ENCODE measurements at places on chromosomes 4 and X. TPM values are rescaled to one million over a fixed set of nuclear protein-coding genes. Genes with fewer than 3 reads are reported as not detected.

- no peak for DNase-seq
Observed at GRCh38 chr4:170801771-170802170, 712.0 kb upstream of the AADAT start.

DNA sequence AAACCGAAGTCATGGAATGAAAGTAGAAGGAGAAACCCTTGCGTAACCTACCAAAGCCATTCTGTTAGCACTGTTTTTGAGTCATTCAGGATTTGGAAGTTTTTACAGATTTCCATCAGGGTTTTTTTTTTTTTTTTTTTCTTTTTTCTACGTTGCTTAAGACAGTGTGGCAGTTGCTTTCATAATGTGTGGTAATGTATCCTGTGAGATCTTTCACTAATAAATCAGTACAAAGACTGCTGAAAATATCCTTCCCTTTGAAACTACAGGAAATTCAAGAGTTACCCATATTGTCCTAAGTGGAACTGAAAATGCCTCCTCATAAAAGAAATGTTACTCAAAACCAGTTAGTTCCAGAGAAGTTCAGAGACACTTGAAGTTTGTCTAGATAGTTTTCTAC is 137.8 kb downstream of the RAPGEF2 start:
- DNase-seq: no peak

DNA sequence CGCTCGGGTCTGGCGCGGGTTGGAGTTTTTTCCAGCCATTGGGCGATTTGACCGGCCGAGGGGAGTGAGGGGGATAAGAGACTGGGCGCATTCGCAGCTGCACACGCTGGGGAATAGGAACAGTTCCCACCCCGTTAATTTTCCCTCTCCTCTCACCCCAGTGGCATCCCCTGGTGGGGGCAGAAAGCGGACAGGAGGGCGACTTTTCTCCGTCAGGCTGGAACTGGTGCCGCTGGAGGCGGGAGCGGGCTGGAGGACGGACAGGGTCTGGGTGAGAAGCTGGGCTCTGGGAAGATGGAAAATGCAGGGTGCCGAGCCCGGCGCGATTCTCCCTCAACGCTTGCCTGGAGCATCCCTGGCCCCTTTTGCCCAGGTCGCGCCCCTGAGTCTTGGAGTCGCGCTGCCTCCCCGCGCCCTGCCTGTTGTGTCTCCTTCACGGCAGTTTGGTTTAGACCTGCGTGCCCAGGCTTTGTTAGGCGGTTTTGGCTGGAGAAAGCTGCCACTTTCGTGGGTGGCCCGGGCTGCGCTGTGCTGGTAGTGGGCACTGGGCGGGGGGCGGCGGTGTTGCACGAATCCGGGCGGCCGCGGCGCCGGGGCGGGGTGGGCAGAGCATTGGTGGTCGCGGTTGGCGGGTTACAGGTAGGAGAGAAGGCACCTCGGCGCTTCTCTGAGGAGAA is 2.0 kb downstream of the ADGRL3 start:
- DNase-seq: no peak

DNA sequence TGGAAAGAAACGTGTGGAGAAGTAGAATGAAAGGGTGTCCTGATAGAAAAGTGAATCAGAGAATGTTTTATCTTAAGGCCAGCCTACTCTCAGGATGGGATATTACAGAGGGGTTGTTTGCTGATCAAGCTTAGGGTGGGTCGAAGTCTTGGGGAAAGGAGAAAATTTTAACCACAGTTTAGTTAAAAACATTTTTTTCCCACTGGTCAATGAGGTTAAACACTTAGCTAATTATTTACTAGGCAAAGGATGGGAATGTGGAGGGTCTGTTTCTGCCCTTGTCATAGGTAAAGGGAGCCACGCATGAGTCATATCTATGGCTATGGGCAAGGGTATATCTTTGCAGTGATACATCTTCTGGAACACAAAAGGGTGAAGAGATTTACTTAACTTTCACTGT is 16.1 kb upstream of the SULT1E1 start:
- no peak for DNase-seq

DNA sequence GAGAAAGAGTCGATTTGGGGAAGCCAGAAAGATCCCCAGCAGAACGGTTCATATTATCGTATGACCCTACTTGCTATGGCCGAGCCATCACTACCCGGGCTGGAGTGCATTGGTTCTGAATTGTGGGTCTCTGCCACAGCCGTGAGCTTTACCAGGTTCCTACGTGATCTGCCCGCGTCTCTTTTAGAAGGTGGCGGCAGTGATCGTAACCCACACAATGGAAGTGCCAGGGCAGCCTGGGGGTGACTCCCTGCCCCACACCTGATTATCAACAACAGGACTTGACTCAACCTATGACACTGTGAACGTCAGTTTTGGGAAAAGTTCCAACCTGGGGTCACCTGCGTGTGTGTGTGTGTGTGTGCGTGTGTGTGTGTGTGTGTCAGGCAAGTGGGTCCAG is 90.8 kb downstream of the SHOX start:
- no peak for DNase-seq

DNA sequence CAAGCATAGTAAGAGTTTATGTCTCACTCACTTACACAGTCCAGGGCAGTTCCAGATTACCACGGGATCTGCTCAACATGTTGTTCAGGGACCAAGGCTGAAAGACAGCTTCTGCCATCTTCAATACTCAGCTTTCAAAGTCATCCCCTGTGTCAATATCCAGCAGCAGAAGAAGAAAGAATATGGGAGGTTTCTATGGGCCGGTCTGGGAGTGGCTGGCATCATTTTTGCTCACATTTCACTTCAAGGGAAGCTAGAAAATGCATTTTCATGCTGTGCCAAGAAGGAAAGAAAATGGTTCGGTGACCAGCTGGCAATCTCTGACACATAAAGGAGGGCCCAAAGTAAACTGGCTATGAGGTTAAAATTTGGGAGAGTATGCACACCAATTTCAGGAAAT is 211.5 kb upstream of the KLF3 start:
- DNase-seq: no peak

- no peak for DNase-seq
Observed at GRCh38 chr4:94834501-94834900, 76.7 kb downstream of the BMPR1B start.

GRCh38 chr4:95674521-95674981 is 125.8 kb upstream of the UNC5C start:
- no peak for DNase-seq

DNA sequence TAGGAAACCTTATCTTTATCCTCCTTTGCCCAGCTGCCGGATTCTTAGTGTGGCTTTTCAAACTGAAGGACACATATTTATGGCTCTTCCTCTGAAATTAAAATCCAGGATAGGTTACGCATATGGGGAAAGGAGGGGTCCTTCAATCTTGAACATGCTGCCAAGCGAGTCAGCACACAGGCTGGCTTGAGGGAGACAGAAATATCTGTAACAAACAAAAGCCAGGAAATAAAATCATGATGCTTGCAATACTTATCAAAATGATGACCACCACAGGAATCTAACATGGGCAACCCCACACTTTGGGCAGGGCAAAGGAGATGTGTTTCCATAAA is 196.4 kb upstream of the LDB2 start:
- no peak for DNase-seq

GRCh38 chrX:105117621-105118020 is 102.9 kb downstream of the TEX13A start:
- no peak for DNase-seq

- no peak for DNase-seq
Observed at GRCh38 chr4:104726002-104726401, 231.3 kb upstream of the CXXC4 start.

GRCh38 chr4:38237139-38237538 is 276.9 kb downstream of the PTTG2 start:
- no peak for DNase-seq

DNA sequence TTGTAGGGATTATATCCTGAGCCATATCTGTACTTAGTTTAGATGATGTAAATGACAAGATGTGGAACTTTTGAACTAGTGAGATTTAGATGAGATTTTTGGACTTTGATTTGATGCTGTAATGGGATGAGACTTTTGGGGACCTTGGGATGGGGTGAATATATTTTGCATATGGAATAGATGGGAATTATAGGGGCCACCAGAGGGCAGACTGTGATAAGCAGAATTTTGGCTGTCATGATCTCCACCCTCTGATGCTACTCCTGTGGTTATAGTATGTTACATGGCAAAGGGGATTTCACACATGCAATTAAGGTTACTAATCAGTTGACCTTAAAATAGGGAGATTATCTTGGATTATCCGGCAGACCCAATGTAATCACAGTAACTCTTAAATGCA is 214.0 kb upstream of the NHS start:
- no peak for DNase-seq

DNA sequence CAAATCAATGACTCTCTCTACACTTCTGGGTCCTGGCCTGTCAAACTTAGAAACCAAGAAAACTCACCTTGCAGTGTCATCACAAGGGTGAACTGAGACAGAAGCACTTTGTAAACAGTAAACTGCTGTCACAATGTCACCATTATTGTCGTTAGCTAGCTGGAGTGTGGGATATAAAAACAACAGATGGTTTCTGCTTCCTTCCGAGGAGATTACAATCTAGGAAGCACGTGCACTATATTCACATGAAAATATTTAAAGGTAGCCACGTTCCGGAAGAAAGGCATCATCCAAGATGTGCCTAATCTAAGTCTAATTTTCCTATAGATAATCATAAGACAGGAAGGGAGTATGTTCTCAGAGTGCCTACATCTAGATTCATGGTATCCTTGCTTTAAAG is 64.7 kb upstream of the ACSL1 start:
- no peak for DNase-seq

- no peak for DNase-seq
Observed at GRCh38 chrX:94695910-94696309, 1021.9 kb downstream of the FAM133A start.

DNA sequence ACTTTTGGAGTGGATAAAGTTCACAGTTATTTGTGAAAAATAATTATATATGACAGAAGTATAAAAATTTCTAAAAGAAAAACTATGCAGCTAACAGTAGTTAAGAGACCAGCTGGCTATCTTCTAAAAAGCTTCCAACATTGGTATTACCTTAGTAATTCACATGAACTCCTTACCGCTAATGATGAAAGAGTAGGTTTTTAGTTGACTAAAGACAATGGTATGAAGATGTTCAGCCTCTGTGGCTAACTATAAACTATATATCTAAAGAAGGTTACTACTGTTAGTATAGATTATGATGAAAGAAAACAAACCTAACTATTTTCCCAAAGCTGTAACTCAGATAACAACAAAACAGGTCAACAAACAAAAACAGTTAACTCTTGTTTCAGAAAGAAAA is 10.4 kb downstream of the CCNI start:
- no peak for DNase-seq

- no peak for DNase-seq
Observed at GRCh38 chr4:83358410-83358809, 23.8 kb upstream of the HPSE start.

DNA sequence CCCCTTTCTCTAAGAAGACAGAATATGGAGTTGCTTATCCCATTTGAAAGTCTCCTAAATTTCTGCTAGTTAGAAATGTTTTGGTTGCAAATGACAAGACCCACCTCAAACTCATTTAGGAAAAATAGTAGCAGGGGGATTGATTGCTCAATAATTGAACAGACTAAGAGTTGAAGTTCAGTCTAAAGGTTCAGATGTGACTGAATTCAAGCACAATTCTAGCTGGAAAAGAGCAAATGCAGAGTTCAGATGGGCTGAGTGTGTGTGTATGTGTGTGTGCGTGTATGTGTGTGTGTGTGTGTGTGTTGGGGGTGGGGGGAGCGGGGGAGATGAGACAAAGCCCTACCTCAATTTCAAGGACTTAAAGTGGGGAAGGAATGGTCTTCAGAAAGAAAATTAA is 35.7 kb upstream of the SH3D19 start:
- no peak for DNase-seq

- no peak for DNase-seq
Observed at GRCh38 chr4:73589261-73589847, 30.9 kb downstream of the RASSF6 start.

- no peak for DNase-seq
Observed at GRCh38 chr4:80138551-80139538, 58.5 kb upstream of the PRDM8 start.

- DNase-seq: no peak
Observed at GRCh38 chrX:70172221-70172620, 5.1 kb upstream of the DGAT2L6 start.

GRCh38 chr4:10321931-10322330 is 135.3 kb downstream of the ZNF518B start:
- no peak for DNase-seq

GRCh38 chr4:163415668-163416067 is 57.9 kb downstream of the TKTL2 start:
- DNase-seq: no peak

GRCh38 chrX:21479695-21480270 is 105.6 kb downstream of the CNKSR2 start:
- DNase-seq: peak; percentile 63

The UGT2B17 gene
- total RNA-seq: not detected

The C4orf36 gene
- total RNA-seq: not detected

The NPY2R gene
- total RNA-seq: not detected

The CFAP99 gene
- total RNA-seq: not detected

The SMIM10 gene
- total RNA-seq: not detected

The AVPR2 gene
- not detected for total RNA-seq

The SH2D1A gene
- 73.6 TPM for total RNA-seq

The NCAPG gene
- 1.3 TPM for total RNA-seq

The TRIM75 gene
- total RNA-seq: not detected

The EVC2 gene
- 2.6 TPM for total RNA-seq

The APLN gene
- total RNA-seq: not detected

The XPNPEP2 gene
- 2.6 TPM for total RNA-seq

The CUL4B gene
- 32.6 TPM for total RNA-seq

The MEPE gene
- not detected for total RNA-seq
